ENCODE measurements at places on chromosomes 12 and 14.

GRCh38 chr14:50036211-50036610 is 80.2 kb downstream of the VCPKMT start:
- DNase-seq = no peak

DNA sequence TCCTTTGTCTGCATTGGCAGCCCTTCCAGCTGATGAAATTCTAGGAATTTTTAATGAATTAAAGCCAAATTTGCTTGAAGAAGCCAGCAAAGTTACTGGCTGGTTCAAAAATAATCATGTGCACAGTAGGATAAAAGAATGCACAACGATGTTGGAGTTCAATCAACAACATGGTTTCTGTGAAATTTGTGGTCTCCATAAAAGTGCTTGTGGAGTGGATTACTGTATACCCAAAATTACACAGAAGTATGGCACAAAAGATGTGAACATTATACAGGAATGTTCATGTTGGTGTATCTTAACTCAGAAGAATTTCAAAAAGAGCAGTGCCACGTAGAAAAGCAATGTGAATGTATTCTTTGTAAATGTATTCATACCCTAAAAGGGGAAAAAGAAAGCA is 105.0 kb upstream of the METAP2 start:
- no peak for DNase-seq

DNA sequence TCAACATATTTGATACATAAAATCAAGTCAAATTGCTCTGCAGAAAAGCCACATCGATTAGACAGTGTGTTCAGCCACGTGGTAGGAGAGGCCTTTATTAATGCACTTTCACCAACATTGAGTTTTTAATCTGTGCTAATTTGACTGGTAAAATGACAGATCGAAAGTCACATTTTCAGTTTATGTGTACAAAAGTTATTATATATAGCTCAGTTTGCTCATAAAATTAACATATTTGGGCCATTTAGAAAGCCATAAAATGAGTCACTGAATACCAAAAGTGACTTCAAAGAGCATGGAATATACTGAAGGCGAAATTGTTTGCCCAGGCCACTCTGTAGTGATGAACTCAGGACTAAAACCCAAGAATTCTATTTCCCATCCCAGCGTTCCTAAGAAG is 26.0 kb downstream of the C12orf42 start:
- DNase-seq = no peak

DNA sequence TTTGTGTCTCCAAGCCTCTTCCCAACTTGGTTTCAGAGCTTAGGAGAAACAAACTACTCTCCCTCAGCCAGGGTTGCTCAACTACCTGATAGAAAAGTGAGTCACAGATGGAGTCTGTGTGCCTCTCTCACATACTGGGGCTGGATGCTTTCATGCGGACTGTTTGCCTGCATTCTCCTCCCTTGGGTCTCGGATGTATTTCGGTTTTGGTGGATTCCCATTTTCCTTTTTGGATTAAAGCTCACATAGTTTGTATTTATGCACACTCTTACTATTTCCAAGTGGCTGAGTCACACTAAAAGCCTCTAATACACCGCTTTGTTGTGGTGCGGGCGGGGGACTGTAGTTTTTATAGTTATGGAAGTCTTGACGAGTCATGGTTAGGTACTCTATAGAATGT is 505.4 kb downstream of the LRFN5 start:
- DNase-seq = no peak

GRCh38 chr14:23102801-23103200 is 2.0 kb downstream of the CIROP start:
- no peak for DNase-seq
